Calu3 (cell line): ENCODE measurements at places on chromosomes 11 and 22.

GRCh38 chr11:125926682-125927081 lies 19.2 kb upstream of the VSIG10L2 start:
- H3K4me3 ChIP-seq: no peak overlapping the region
- no peaks in the 10 kb centered on the region for H3K4me1 ChIP-seq
- H3K36me3 ChIP-seq: no peaks in the 10 kb centered on the region
- no peak for DNase-seq
- peaks cover 27% of the 10 kb centered on the region for H3K27me3 ChIP-seq

DNA sequence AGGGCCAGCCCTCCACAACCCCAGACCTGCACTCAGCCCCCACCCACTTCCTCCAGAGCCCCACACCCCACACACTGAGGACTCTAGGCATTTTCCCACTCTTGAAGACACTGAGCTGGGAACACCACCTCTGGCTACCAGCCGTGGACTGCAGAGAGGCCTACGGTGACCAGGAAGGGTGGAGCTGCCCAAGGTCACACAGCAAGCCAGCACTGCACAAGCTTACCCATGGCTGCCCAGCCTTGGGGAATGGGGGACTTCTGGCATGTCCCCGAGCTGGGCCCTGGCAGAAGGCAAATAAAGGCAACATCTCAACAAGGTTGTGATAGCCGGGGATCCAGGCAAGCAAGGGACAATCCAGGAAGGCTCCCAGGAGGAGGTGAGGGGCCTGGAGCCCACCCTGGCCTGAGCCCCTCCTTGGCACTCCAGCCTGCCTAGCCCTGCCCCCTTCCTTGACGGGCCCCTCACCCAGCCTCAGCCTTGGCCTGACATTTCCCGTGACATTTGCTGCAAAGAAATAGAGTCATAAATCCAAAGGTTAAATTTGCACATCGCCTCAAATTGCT lies 5.5 kb downstream of the RTN4R start:
- H3K4me1 ChIP-seq: no peaks in the 10 kb centered on the region
- H3K4me3 ChIP-seq: no peak overlapping the region
- no peak for DNase-seq
- peaks cover 10% of the 10 kb centered on the region for H3K36me3 ChIP-seq
- H3K27me3 ChIP-seq: no peaks in the 10 kb centered on the region
- H3K27ac ChIP-seq: no peak overlapping the region

- H3K27me3 ChIP-seq: no peaks in the 10 kb centered on the region
- DNase-seq: no peak
- H3K27ac ChIP-seq: no peak overlapping the region
- H3K4me1 ChIP-seq: peaks cover 54% of the 10 kb centered on the region
- H3K36me3 ChIP-seq: peaks cover 11% of the 10 kb centered on the region
- H3K4me3 ChIP-seq: no peak overlapping the region
Observed at GRCh38 chr11:69333149-69333710, 39.3 kb downstream of the MYEOV start.

DNA sequence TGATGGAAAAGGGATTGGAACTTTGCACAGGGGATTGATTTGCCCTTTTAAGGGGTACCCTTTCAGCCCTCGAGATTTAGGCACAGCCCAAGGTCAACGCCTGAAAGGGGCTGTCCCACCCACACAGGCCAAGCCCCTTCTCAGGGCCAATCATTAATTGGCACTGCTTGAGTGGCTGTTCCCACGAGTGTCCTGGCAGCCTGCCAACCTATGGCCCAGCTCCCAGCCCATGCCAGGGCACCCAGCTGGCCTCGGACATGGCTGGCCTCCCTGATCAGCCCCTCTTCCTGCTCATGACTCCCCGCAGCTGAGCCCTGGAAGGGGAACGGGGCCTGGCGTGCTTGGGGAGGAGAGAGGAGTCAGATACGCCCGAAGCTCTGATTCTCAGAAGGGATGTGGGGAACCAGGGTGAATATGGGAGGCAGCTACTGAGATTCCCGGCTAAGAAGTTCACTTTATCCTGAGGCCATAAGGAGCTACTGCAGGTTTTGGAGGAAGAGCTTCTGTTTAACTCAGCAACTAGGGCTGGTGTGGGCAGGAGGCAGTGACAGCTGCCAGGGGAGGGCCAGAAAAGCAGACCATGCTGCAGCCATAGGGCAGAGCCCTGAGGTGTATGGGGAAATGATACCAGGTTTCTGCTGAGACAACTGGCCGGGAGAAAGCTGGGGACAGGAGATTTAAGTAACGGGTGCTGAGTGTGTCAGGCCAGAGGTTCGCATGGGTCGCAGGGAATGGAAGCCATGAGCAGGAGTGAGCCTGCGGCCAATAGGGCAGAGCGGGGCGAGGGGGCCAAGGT lies 30.0 kb downstream of the WNT7B start:
- H3K36me3 ChIP-seq: peaks cover 62% of the 10 kb centered on the region
- no peak for DNase-seq
- H3K27me3 ChIP-seq: no peaks in the 10 kb centered on the region
- peak overlapping the region; percentile 46 for H3K27ac ChIP-seq

- H3K4me1 ChIP-seq: peaks cover 38% of the 10 kb centered on the region
- DNase-seq: peak; percentile 79
- no peak overlapping the region for H3K27ac ChIP-seq
Observed at GRCh38 chr11:1825039-1825740, 9.6 kb upstream of the SYT8 start.

DNA sequence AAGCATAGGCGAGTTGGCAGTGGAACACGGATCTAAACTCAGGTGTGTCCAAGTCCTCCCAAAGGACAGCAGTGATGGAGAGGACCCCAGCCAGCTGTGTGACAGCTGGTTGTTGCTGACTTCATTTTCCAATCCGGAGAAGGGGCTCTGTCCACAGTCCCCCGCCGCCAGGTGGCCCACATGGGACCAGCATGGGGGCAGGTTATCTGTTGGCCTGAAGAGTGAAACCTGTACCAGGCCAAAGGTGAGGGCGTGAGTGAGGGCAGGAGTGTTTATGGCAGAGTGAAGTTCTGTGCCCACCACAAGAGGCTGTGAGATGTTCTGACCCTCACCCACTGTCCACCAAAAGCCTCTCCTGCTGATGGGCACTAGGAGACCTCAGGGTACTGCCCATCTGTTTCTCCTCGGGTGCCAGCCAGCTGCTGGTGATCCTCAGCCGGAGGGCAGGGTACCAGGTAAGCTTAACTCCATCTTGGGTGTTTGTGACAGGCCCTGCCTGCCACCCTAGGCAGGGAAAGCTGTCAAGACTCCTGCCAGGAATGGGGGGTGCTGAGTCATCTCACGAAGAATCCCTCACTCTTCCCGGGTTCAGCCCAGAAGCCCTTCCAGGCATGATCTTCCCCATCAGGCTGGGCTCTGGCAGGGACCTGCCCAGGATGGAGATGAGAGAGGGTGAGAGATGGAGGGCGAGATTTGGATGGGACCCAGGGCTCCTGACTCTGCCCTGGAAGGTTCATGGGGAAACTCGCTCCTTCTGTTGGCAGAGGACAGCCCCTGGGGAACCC lies 15.5 kb upstream of the TAB1 start:
- H3K36me3 ChIP-seq: no peaks in the 10 kb centered on the region
- no peaks in the 10 kb centered on the region for H3K4me1 ChIP-seq
- no peak overlapping the region for H3K27ac ChIP-seq
- no peak for DNase-seq
- H3K4me3 ChIP-seq: no peak overlapping the region
- H3K27me3 ChIP-seq: peaks cover 12% of the 10 kb centered on the region

DNA sequence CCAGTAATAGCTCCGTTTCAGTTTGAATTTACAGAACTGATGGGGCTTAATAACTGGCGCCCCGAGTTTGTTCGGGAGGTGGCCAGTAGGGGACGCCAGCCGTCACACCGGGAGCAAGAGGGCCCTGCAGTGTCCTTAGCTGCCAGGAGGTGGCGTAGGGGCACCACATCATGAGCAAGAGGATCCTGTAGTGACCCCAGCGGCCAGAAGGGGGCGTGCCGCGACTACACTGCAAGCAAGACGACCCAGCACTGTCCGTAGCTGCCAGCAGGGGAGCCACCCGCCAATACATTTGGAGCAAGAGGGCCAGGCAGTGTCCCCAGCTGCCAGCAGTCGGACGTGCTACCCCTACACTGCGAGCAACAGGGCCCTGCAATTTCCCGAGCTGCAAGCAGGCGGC lies 663.7 kb upstream of the B3GAT1 start:
- no peaks in the 10 kb centered on the region for H3K36me3 ChIP-seq
- peak; percentile 56 for DNase-seq
- no peaks in the 10 kb centered on the region for H3K27me3 ChIP-seq

DNA sequence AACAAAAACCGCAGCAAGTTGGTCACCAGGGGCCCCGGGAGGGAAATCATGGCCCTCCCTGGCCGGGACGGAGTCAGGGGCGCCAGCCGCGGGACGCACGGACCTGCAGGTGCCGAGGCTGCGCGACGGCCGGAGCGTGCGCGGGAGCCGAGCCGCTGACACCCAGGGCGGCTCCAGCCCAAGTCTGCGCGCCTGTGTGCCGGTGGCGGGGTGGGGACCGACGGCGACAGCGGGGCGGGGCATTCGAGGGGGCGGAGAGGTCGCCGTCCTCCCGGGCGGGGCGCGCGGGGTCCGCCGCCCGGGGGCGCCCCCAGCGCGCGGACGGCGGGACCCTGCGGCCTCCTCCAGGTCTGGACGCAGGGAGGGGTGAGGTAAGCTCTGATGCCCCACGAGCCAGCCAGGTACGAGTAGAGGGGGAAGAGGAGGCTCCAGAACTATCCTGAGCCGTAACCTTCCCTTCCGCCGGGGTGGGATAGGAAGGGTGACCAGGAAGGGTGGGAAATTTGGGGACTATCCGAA lies at the start of gene ESAM:
Gene ESAM, minus strand, starts transcription at position 186 of the 519 bp plus-strand sequence. Its CDS starts 136 bp downstream, at position 50.
- H3K36me3 ChIP-seq: peaks cover 16% of the 10 kb centered on the region
- no peaks in the 10 kb centered on the region for H3K27me3 ChIP-seq
- peaks cover 8% of the 10 kb centered on the region for H3K4me1 ChIP-seq

- no peak for DNase-seq
- peaks cover 8% of the 10 kb centered on the region for H3K4me1 ChIP-seq
- H3K27me3 ChIP-seq: no peaks in the 10 kb centered on the region
- no peak overlapping the region for H3K4me3 ChIP-seq
- H3K27ac ChIP-seq: no peak overlapping the region
- H3K36me3 ChIP-seq: no peaks in the 10 kb centered on the region
Observed at GRCh38 chr11:21415606-21416005, 746.2 kb downstream of the NELL1 start.

DNA sequence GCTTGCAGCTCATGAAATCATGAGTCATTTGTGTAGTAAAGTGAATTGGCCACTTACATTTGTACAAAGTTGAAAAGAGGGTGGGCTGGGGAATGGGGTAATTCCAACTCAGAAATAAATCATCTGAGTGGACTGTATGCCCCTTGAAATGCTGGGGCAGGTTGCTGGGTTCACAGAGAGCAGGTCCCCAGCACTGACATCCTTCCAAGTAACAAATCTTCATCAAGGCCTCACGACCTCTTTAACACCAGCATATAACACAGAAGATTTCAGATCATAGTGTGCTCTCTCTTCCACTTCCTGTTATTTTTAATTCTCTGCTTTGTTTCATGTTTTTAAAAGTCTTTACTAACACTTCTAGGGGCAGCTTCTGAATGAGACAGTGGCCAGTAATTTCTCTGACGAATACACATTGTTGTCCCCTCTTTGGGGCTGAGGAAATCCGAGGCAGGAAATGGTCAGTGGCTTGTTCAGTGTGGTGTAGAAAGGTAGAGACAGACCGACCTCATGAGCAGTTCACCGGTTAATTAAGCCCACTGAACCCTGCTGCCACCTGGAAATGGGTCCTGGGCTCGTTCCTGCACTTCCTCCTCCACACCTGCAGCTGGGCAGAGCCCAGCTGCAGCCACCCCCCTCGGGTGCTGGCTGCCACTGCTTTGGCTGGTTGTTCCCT lies 127.7 kb downstream of the MAML2 start:
- DNase-seq: no peak
- H3K36me3 ChIP-seq: no peaks in the 10 kb centered on the region
- H3K27me3 ChIP-seq: no peaks in the 10 kb centered on the region
- H3K4me3 ChIP-seq: no peak overlapping the region
- peak overlapping the region; percentile 50 for H3K27ac ChIP-seq
- H3K4me1 ChIP-seq: peaks cover 50% of the 10 kb centered on the region

DNA sequence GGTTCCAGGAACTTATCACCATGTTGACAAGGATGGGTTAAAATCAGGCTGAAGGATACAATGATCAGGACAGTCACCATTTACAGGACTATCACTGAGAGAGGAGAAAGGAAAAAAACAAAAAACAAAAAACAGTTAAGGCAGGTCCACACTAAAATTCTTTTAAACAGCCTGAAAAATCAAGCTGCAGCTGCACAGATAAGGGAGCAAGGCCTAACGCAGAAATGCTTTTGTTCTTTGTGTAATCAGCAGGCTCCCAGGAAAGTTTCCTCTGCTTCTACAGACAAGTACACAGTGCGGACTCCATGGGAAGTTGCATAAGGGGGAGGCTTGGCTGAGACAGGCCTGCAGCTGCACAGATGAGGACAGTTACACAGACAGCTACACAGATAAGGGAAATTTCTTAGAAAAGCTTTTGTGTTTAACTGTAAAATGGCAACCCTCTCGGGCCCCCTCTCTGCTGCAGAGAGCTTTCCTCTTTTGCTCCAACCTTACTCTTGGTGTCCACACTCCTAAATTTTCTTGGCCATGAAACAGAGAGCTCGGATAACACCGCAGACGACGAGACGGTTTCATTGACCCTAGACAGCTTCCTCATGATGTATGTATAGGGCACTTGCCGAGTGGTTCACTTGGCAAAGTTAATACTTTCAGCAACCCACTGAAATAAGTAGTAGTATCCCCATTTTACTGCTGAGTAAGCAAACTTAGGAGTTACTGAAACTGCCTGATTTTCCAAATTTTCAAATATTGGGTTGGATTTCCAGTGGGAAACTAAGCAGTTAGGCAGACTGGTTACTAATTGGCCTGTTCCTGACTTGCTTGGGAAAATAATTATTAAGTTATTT lies 45.5 kb downstream of the PIWIL3 start:
- no peak overlapping the region for H3K4me3 ChIP-seq
- H3K36me3 ChIP-seq: peaks cover 5% of the 10 kb centered on the region
- peaks cover 17% of the 10 kb centered on the region for H3K4me1 ChIP-seq
- no peak overlapping the region for H3K27ac ChIP-seq
- DNase-seq: no peak
- peaks cover 86% of the 10 kb centered on the region for H3K27me3 ChIP-seq

DNA sequence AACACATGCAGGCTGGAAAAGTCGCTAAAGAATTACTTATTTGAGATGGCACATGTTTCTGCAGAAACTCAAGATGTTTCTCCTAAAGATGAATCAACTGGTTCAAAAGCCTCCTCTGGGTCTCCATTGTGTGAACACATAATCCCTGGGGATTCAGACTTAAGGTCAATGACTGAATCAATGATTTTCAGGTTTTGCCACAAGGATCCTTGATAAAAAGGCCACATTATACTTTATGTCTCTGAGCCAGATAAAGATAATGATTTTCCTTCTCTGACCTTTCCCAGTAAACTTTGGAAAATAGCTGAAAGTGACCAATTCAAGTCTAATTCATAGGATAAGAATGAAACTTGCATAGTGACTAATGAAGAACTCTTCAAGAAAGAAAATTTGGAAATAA lies 2.3 kb upstream of the XKR3 start:
- H3K27me3 ChIP-seq: no peaks in the 10 kb centered on the region
- no peaks in the 10 kb centered on the region for H3K36me3 ChIP-seq
- no peak for DNase-seq
- no peak overlapping the region for H3K27ac ChIP-seq

GRCh38 chr11:116613206-116613875 lies 159.4 kb downstream of the BUD13 start:
- peaks cover 69% of the 10 kb centered on the region for H3K27me3 ChIP-seq
- H3K4me1 ChIP-seq: no peaks in the 10 kb centered on the region
- no peak overlapping the region for H3K4me3 ChIP-seq
- H3K27ac ChIP-seq: no peak overlapping the region
